RPMI7951 (cell line): ENCODE measurements at places on chromosomes 3 and 15. TPM values are rescaled to one million over a fixed set of nuclear protein-coding genes. Genes with fewer than 3 reads are reported as not detected.

CRELD1 gene
- total RNA-seq, result 32.1 and 38.9 TPM in 2 replicates

KIF15 gene
- total RNA-seq, result 30.2 and 41.2 TPM in 2 replicates

SKIL gene
- total RNA-seq, result 41.9 and 53.1 TPM in 2 replicates

PRTG gene
- total RNA-seq, result 3.8 and 13.3 TPM in 2 replicates

SMC4 gene
- 263 and 317 TPM in 2 replicates for total RNA-seq

CYP11A1 gene
- not detected in 2 replicates for total RNA-seq

DNA sequence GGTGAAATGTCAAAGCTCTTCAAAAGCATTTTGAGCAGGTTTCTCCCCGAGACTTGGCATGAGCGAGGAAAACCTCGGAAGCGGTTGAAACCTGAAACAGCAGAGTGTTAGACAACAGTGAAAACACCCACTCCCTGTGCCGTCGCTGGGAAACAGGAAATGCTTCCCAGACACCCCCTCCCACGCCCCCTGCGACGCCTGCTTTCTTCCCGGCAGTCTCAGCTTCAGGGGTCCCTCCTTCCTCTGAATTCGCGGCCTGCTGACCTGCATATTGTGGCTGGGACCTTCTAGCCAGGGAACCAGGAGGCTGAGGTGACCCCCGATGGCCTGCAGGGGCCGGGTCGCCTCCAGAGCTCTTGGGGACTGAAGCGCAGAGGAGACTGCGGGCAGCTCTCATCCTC is 250.6 kb upstream of the LYSMD4 start:
- no peak for DNase-seq

- DNase-seq, result no peak
Measured at GRCh38 chr15:25740383-25741255, 122.5 kb downstream of the ATP10A start.

GRCh38 chr15:38899300-38899699 is 334.7 kb upstream of the RASGRP1 start:
- peak; percentile 44 for DNase-seq

- no peak for DNase-seq
Measured at GRCh38 chr3:11090551-11090950, 63.7 kb upstream of the HRH1 start.

- no peak for DNase-seq
Measured at GRCh38 chr15:31480356-31481025, 153.9 kb downstream of the KLF13 start.

GRCh38 chr15:99128411-99128810 is 23.5 kb downstream of the SYNM start:
- no peak for DNase-seq

GRCh38 chr15:96343113-96344059 is 12.9 kb downstream of the NR2F2 start:
- DNase-seq, result no peak

GRCh38 chr3:54506603-54507002 is 384.3 kb downstream of the CACNA2D3 start:
- DNase-seq, result no peak

- no peak for DNase-seq
Measured at GRCh38 chr3:45051685-45052084, 25.6 kb downstream of the CLEC3B start.

- no peak for DNase-seq
Measured at GRCh38 chr3:46557814-46558183, 8.3 kb downstream of the LRRC2 start.

GRCh38 chr3:39146611-39147591 is 6.5 kb downstream of the CSRNP1 start:
- peak; percentile 99 for DNase-seq
